ENCODE measurements at places on chromosomes 5 and 9.
A peak's percentile ranks its signal among the peaks of the same experiment; 100 is the strongest.

GRCh38 chr9:107940616-107941595 lies 451.3 kb upstream of the KLF4 start:
- DNase-seq: peak; percentile 86

GRCh38 chr5:128825826-128826225 lies 139.5 kb upstream of the SLC27A6 start:
- DNase-seq: peak; percentile 65

DNA sequence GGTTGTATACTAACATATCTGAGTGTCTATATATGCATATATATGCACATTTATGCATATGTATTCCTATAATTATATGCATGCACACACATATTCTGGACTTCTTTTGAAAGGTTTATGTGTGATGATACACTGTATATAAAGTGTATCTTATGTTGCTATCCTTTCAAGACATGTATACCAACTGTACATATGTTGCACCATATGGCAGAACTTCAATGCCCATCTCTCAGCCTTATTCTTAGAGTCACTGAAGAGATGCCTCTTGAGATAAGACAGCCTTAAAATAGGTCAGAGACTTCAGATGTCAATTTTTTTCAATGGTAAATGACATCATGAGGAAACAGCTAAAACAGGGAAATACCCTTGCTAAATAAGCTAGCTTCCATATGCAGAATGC lies 461.4 kb downstream of the SPATA31D1 start:
- no peak for DNase-seq

- DNase-seq: no peak
These were observed 79.8 kb downstream of the MRPL36 start for GRCh38 chr5:1719860-1720259.

DNA sequence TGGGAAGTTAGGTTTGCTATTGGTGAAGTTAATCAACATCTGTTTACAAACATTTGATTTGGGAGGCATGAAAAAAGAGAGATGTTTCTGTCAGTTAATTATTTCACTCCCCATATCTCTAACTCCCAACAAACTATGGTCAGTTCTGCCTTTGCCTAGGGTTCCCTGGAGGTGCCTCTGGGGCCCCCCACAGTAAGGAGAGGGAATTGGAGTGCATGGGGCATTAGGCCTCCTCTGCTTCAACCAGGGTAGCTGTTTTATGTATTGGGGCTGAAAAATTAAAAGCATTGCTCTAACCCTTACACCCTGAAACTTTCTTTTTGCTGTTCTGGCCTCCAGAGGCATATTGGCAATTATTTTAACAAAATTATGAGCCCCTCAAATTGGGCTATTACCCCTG lies 32.3 kb downstream of the RUSC2 start:
- DNase-seq: no peak

- DNase-seq: no peak
These were observed 24.7 kb upstream of the ASPN start for GRCh38 chr9:92507005-92507404.

Data from fibroblast of skin of right quadriceps (primary cell).